Activated naive CD4-positive, alpha-beta T cell treated with anti-CD3 and anti-CD28 coated beads for 36 hours (primary cell): ENCODE measurements at places on chromosomes 7 and 10.

DNA sequence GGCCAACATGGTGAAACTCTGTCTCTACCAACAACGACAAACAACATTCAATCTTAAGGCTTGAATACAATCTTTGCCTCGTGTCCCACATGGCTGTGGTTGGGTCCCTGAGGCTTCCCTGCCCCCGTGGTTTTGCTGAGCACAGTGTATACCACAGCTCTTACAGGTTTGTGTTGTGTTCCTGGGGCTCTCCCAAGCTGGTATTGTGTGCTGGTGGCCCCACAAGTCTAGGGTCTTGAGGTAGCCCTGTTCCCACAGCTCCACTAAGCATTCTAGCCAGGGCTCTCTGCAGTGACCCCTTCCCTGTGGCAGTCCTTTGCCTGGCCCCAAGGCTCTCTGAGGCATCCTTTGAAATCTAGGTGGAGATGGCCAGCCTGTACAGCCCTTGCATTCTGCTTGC lies 68.0 kb upstream of the CCNY start:
- no peak for DNase-seq

DNA sequence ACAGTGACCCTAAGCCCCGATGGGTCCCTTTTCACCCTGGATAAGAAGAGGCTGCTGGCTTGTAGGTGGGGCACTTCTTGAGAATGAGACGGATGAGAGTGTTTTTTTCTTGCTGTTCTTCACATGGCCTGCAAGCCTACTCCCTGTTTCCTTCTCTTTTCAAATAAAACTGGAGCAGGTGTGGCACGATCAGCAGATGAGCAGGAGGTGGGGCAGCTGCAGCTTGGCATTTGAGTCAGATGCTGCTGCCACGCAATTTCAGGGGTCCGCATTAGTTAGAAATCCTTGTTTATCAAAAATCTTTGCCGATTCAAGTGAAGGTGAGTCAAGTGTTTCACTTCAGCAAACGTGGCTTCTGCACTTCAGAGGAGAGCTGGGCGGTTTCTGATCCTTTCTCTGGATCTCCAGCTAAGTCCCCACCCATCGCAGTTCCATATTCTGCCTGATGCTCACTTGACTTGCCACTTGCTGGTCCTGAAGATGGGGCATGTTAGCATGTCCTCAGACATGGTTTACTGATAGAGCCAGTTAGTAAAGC lies 20.8 kb downstream of the WDFY4 start:
- DNase-seq: no peak

- DNase-seq: peak; percentile 72
These were observed 5.8 kb upstream of the UPP1 start for GRCh38 chr7:48083114-48083830.

- no peak for DNase-seq
These were observed 3.0 kb upstream of the PON1 start for GRCh38 chr7:95327356-95327755.

- no peak for DNase-seq
These were observed 127.6 kb downstream of the CCNY start for GRCh38 chr10:35463878-35464277.

DNA sequence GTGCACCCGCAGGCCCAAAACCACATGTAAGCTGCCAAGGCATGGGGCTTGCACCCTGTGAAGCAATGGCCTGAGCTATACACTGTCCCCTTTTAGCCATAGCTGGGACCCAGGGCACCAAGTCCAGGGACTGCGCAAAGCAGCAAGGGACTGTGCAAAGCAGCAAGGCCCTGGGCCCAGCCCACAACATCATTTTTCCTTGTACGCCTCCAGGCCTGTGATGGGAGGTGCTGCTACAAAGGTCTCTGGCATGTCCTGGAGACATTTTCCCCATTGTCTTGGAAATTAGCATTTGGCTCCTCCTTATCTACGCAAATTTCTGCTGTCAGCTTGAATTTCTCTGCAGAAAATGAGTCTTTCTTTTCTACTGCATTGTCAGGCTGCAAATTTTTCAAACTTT lies 24.8 kb downstream of the ARHGAP19 start:
- DNase-seq: no peak

- no peak for DNase-seq
These were observed 1252.2 kb downstream of the REEP3 start for GRCh38 chr10:64773357-64773756.

GRCh38 chr7:8384901-8385300 lies 48.5 kb upstream of the NXPH1 start:
- DNase-seq: no peak

- no peak for DNase-seq
These were observed 83.5 kb downstream of the ZNF777 start for GRCh38 chr7:149377386-149377785.

- DNase-seq: no peak
These were observed 6.5 kb downstream of the TSPAN15 start for GRCh38 chr10:69457771-69458237.

GRCh38 chr10:102150970-102151773 lies 1.0 kb upstream of the NOLC1 start:
- no peak for DNase-seq

DNA sequence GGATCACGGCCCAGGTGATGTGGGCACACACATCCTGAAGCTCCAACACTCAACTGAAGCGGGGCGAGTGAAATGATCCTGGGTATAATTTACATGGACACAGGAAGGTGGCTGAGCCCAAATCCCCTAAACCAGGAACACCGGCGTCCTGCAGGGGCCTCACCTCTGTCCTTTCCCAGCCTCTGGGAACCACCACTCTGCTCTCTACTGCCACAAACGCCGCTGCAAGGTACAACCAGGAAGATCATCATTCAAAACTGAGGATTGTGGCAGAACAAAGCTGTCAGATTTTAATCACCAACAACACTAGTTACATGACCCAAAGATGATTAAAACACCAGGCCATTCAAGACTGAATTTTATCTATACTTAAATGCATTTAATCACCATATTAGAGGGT lies 104.0 kb downstream of the DIP2C start:
- DNase-seq: no peak

DNA sequence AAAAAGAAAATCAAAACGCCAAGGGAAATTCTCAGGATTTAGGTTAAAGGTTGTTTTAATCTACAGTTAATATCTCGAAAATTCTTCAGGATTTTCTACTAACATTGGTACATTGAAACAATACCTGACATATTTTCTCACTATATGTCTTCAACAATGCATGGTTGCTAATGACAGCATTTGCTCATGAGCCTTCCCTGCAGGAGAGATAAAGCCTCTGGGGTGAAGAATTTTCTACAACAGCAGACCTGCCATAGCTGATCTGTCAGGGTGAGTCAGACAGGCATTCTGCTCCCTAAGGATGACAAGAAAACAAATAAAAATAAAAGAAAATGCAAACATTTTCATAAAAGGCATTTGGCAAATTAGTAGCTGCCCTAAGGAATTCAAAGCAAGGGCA lies 11.7 kb upstream of the GPR37 start:
- no peak for DNase-seq

- no peak for DNase-seq
These were observed 1.4 kb downstream of the HSPA12A start for GRCh38 chr10:116740971-116741370.

DNA sequence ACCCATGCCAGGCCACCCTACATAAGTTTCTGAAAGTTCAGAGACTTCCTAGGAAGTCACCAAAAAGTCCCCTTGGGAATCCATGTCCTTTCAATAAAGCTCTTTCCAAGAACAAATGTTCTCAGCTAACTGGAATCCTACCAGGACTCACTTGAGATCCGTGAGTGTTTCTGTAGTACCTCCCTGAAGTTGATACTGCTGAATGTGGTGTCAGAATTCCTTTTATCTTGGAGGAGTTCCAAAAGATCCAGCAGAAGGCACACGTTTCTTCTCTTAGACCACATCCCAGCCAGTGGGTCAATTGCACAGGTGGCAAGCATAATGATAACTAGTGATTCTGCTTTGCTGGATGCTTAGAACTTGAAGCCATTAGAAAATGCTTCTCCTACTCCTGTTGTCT lies 689.7 kb upstream of the IGFBP3 start:
- no peak for DNase-seq

DNA sequence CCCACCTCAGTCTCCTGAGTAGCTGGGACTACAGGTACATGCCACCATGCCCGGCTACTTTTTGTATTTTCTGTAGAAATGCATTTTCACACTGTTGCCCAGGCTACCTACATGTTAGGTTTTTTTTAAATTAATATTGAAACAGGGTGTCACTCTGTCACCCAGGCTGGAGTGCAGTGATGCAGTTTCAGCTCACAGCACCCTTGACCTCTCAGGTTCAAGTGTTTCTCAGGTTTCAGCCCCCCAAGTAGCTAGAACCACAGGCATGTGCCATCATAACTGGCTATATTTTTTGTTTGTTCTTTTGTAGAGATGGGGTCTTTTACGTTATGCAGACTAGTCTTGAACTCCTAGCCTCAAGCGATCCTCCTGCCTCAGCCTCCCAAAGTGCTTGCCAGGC lies 32.4 kb upstream of the ZMIZ2 start:
- no peak for DNase-seq

- DNase-seq: no peak
These were observed 11.6 kb upstream of the CAMK1D start for GRCh38 chr10:12337453-12338372.

GRCh38 chr7:9961161-9961922 lies 1012.3 kb upstream of the PHF14 start:
- DNase-seq: no peak

DNA sequence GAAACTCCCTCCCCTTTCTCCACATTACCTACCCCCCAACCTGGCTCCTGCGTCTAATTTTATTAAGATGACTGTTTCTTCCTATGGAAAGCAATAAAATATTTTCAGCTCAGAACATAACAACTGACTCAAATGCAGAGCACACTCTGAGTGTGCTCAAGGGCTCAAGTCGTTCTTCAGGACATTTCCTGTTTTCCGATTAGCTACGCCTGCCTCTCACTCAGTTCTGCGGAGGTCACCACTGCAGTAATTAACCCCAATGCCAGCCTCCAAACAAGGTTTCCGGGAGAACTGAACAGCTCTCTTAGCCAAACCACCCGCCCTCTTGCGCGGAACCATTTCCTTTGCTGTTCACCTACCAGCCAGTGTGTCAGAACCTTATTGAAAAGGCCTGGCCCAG lies 19.3 kb downstream of the MYOF start:
- peak; percentile 28 for DNase-seq

DNA sequence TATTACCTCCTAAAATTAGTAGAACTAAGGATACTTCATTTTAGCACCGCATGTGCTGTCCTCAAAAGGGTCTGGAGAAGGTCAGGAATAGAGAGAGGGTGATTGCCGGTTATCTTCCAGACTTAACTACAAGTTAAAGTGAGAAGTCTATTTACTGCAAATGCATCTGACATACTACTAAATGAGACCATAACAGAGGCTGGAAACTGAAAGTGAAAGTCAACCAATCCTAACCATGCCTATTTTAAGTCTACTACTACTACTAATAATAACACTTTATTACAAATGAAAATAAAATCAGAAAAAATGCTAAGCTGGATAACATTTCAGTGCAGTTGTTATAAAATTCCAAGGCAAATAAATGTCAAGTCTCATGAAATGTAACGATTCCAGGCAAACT lies 244.7 kb downstream of the KIF20B start:
- no peak for DNase-seq

DNA sequence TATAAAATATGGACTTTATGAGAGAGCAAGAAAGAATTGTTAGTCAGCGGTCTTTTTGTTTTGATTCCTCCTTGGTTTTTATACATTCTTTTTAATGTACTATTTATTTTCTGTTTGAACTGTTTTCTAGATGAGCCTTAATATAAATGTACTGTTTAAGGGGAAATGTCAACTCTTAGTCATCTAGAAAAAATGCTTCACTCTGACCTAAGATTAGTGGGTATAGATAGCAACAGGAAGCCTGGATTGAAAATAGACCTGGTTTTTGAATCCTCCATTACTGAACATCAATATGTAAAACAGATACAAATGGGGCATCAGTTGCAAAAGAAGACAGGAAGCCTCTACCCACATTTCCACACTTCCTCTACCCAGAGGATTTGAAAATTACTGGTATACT lies 87.8 kb downstream of the CHRM2 start:
- no peak for DNase-seq

GRCh38 chr10:16809074-16809718 lies 8.0 kb downstream of the RSU1 start:
- peak; percentile 83 for DNase-seq

DNA sequence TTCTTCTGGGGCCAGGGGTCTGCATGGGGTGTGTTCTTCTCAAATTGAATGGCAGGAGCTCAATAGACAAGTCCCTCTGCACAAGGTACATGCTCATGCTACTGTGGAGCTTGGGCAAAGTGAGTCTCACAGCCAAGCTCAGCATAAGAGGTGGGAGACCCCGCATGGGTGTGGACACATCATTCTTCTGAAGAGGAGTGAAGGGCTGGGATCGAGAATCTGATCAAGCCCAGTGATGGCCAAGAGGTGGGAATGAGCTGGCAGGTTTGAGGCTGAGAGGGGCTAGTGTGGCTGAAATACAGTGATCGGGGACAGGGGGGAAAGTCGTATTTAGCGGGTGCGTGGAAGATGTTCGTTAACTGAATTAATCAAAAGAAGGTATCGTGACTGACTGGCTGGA lies 32.6 kb downstream of the CDH23 start:
- DNase-seq: no peak

DNA sequence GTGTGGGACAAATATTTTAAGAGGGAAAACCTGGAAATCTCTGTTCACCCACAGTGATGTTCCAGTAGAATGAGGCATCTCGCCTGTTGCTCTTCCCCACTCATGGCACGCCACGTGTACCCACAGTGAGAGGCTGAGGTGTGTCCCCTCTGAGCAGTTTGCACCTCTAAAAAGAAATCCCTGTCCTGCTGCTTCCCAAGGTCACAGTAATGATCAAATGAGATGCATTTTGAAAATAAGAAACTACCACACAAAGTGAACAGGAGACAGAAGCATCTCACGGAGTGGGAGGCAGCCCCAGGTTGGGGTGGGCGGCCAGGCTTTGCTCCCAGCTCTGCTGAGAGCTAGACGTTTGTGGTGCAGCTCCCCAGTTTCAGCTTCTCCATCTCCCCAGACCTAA lies 12.4 kb upstream of the ZNF777 start:
- DNase-seq: no peak

DNA sequence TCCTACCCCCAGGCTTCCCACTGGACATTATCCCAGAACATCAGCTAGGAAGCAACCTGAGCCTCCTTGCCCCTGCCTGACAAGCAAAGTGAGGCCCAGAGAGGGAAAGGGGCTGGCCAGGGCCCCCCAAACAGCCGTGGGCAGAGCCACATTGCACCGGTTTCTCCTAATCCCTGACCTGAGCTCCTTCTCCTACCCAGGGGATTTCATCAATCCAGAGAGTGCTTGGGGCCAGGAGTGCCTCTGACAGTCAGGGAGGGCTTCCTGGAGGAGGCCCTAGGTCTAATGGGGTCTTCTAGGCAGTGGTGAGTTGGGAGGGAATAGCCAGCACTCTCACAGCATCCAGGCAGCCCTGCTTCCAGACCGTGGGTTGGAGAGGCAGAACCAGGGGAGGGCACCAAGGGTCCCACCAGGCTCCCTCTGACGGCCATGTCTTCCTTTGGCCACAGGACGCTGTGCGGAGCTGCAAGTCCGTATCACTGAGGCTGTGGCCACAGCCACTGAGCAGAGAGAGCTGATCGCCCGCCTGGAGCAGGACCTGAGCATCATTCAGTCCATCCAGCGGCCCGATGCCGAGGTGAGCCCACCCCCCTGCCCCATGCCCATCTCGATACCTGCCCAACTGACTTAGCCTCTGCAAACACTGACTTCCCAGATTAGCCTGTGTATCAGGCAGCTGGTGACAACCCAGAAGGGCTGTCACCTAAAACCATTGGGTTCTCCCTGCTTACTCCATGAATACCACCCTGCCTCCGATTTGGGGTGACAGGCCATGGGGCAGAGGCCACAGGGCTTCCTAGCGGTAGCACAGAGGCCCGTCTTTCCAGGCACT lies 13.5 kb upstream of the SH2B2 start:
- no peak for DNase-seq
